Fibroblast of skin of abdomen (primary cell): ENCODE measurements at places on chromosomes 7 and 10.

- DNase-seq: peak; percentile 91
Observed at GRCh38 chr7:39613577-39613976, 9.8 kb upstream of the RALA start.

GRCh38 chr10:7810443-7810842 is 7.9 kb upstream of the TAF3 start:
- DNase-seq: no peak

DNA sequence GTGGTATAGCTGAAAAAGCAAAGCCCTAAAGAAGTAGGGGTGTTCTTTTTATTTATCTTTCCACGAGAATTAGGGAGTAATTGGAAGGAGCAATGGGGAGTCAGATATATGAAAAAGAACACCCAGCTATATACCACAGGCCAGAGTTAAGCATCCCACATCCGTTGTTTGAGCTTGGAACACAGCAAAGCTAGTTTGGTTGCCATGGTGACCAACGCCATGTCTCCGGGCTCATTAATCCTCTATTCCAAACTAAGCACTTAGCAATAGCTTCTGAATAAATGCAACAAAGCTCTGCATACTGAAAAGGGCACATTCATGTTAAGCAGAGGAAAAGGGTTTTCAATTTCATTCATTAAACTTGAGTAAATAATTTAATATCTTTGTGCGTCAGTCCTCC is 23.5 kb downstream of the ASB4 start:
- DNase-seq: peak; percentile 54

- no peak for DNase-seq
Observed at GRCh38 chr7:114209968-114210367, 204.6 kb upstream of the FOXP2 start.

- DNase-seq: no peak
Observed at GRCh38 chr7:27899601-27900000, 159.6 kb downstream of the TAX1BP1 start.

DNA sequence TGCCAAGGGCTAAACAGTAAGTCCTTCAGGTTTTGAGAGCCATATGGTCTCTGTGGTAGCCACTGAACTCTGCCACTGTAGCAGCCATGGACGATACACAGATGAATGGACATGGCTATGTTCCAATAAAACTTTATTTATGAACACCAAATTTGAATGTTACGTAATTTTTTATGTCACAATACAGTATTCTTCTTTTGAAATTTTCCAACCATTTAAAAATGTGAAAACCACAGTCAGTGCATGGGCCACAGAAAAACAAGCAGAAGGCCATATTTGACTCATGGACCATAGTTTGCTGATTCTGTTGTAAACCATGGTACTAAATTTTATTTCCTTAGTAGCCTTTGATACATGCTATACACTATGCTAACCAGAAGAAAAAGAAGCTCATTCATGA is 361.8 kb downstream of the MAGI2 start:
- peak; percentile 39 for DNase-seq

- DNase-seq: no peak
Observed at GRCh38 chr10:113259576-113260226, 293.2 kb upstream of the HABP2 start.

DNA sequence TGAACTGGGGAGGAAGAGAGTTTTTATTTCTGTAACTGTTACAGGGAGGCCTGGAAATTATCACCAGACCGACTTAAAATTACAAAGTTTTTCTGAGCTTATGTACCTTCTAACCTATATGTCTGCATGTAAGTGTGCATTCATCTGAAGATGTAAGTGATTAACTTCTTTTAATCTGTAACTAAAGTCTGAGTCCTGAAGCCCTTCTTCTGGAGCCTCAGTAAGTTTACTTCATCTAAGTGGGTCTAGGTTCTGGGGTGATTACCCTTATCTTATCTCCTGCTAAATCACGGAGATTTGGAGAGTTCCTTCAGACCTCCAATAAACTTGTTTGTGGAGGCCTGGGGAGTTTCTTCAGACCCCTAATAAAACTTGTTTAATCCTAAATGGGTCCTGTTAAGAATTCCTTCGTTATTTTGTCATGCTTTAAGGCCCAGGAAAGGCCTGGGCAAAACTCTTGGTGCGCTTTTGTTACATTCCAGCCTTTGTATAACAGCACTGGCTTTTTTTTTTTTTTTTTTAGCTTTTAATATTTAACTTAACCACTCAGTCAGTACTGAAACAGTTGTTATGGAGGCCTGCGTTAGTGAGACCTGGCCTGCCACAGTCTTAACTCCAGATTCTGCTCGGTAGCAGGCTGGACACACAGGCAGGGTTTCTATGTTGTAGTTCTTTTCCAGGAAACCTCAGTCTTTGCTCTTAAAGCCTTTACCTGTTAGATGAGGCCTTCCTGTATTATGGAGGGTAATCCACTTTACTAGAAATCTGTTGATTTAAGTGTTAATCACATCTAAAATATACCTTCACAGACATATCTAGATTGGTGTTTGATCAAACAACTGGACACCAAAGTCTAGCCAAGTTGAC is 33.0 kb downstream of the TPST1 start:
- DNase-seq: no peak

- DNase-seq: no peak
Observed at GRCh38 chr10:63930584-63930983, 409.4 kb downstream of the REEP3 start.

- no peak for DNase-seq
Observed at GRCh38 chr10:54120806-54121205, 680.2 kb downstream of the PCDH15 start.

DNA sequence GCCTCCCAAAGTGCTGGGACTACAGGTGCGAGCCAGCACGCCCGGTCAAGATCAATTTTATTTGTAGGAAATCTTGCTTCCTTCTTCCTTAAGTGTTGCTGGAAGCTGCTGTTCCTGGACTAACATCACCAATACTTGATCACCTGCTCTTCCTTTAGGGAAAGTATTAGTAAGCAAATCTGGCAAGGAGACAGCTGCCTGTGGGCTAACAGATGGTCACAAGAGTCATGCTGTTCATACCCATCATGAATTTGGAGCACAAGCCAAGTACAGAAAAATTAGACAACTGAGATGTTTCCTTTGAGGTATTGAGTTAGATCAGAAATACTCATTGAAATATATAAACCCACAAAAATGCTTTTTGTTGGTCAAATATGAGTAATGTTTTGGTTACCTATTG is 27.9 kb downstream of the BAIAP2L1 start:
- peak; percentile 75 for DNase-seq

DNA sequence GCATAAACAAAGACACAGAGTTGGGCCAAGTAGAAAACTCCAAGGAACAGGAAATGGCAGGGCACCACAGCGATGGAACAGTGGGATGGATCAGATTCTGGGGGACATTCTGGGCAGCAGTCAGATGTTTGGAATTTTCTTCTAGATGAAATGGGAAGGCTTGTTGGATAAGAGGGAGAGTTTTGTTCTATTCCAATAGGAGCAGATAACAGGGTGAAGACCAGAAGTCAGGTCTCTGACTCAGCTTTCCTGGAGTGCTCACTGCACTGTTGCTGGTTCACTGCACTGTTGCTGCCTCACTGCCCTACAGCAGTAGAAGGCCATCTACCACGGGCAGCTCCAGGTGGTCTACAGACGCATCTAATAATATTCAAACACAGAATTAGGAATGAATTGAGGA is 135.6 kb downstream of the ATE1 start:
- peak; percentile 11 for DNase-seq

- DNase-seq: peak; percentile 33
Observed at GRCh38 chr10:43884501-43885105, 235.9 kb upstream of the ZNF32 start.

GRCh38 chr7:106165337-106165736 is 53.2 kb upstream of the SYPL1 start:
- DNase-seq: peak; percentile 74

GRCh38 chr7:3579638-3580219 is 278.7 kb downstream of the SDK1 start:
- no peak for DNase-seq

- no peak for DNase-seq
Observed at GRCh38 chr10:12587451-12587888, 238.1 kb downstream of the CAMK1D start.

- DNase-seq: no peak
Observed at GRCh38 chr7:101632641-101633040, 3.5 kb upstream of the MYL10 start.

DNA sequence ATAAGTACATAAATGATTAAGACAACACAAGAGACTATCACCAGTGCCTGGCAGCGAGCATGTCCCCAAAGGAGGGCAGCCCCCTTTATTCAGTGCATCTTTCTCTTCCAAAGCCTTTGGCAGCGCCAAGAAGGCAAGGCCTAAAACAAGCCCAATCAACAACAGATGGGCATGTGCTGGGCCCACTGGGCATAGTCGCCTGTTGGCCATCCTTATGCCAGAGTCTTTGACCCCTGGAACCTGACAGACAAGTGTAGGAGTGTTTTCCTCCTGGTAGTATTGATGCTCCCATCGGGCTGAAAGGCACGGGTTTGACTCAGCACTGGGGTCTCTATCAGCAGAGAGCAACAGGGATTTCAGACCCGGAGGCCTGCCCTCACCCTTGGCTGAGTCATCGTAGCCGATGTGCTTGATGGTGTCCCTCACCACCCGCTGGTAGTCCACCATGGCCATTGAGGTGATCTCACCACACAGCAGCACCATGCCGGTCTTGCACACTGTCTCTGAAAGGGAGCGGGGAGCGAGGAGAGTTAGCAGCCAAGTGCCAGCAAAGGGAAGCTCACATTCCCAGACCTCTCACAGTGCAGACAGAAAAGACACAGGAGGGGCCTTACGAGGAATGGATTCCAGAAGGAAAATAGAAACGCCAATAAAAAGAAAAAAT is 5.8 kb downstream of the MAT1A start:
- DNase-seq: no peak
